Nephron progenitor cell (in vitro differentiated cells): ENCODE measurements at places on chromosomes 13 and 19.

- DNase-seq, result no peak
Observed at GRCh38 chr19:29271341-29271740, 58.4 kb upstream of the UQCRFS1 start.

- no peak for DNase-seq
Observed at GRCh38 chr13:95106562-95106961, 194.7 kb downstream of the ABCC4 start.

DNA sequence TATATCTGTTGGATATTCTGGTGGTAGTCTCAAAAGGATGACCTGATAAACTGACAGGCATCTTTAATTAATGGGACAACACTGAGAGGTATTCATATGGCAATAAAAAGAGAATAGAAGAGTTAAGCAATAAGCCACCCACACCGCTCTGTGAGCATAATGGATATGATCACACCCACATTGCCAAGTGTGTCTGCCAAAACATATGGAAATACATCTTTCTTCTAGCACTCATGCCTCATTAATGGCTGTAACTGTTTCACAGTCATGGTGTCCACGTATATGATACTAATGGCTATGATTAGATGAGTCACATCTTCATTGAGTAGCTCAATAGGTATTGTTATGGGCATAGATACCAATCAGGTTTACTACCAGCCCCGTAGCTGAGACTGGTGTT lies 13.1 kb downstream of the IGFL3 start:
- DNase-seq, result no peak

GRCh38 chr13:90933097-90933826 lies 414.2 kb upstream of the MIR17HG start:
- no peak for DNase-seq

DNA sequence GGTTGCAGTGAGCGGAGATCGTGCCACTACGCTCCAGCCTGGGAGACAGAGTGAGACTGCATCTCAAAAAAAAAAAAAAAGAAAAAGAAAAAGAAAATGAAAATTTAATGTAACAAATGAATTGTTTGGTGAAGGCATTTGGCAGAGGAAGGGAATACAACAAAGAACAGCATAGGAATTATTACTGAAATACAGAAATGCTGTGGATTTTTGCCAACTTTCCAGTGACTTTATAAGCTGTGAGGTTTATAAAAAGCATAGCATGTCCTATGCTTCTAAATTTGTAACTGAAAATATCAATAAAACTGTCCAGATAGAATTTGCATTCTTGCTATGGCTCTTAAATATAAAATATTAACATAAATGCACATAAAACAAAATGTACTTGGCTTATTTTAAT lies 112.9 kb upstream of the IRS2 start:
- DNase-seq, result no peak

DNA sequence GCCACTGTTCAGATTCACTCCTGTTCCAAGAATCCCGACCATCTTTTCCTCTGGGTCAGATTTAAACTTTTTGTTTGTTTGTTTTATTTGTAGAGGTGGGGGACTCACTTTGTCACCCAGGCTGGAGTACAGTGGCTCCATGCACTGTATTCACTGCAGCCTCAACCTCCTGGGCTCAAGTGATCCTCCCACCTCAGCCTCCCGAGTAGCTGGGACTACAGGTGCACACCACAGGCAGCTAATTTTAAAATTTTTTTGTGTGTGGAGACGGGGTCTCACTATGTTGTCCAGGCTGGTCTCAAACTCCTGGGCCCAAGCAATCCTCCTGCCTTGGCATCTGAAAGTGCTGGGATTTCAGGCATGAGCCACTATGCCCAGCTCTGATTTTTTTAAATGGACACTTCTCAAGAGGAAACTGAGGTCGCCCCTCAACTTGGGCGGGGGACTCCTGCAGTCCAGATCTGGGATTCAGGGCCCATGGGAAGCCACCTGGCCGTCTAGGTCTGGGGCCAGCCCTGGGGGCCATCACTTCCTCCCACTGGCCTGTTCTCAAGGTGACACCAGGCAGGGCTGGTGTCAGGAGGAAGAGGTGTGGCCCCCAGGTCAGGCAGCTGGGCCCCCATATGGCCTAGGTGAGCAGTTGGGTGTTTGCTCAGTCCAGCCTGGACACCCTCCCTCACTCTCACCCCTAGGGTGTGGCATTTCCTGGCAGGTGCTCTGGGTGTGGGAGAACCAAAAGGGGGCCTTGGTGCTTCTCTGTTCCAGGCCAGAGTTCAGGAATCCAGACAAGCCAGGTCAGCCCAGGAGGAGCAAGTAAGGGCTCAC lies 1.3 kb downstream of the B3GNT3 start:
- DNase-seq, result no peak

GRCh38 chr13:74064805-74065312 lies 69.3 kb downstream of the KLF12 start:
- no peak for DNase-seq
